ENCODE measurements at places on chromosomes 3 and 15.

DNA sequence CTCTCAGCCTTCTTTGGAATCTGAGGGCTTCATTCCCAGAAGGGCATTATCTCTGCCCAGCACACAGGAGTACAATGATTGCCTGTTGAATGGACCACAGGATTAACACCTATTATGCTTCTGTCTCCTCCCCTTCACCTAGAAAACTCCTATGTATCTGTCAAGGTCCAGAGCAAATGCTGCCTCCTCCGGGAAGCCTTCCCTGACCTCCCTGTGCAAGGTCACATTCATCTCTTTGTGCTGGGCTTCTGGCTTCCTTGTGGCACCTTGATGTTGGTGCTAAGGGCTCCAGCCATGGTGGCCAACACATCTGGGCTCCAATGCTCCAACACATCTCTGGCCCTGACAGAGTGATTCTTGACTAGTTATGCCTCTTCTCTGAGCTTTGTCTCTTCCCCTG is 49.9 kb upstream of the ATP2B2 start:
- H3K4me1 ChIP-seq, result peaks cover 36% of the 10 kb centered on the region
- peaks cover 2% of the 10 kb centered on the region for H3K27me3 ChIP-seq
- H3K27ac ChIP-seq, result no peak overlapping the region
- no peak overlapping the region for H3K4me3 ChIP-seq
- DNase-seq, result no peak
- no peaks in the 10 kb centered on the region for H3K36me3 ChIP-seq

DNA sequence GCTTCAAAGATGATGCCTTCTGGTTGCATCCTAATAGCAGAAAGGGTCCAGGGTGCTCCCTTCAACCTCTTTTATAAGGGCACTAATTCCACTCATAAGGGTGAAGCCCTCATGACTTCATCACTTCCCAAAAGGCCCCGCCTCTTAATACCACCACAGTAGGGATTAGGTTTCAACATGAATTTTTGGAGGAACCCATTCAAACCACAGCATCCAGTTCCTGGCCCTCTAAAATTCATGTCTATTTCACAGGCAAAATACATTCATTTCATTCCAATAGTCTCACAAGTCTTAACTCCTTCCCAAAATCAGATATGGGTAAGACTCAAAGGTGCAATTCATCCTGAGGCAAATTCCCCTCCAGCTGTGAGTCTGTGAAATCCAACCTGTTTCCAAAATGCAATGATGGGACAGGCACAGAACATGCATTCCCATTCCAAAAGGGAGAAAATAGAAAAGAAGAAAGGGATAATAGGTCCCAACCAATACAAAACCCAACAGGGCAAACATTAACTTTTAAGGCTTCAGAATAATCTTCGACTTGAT is 124.0 kb downstream of the ATP1B3 start:
- no peaks in the 10 kb centered on the region for H3K36me3 ChIP-seq
- DNase-seq, result no peak
- H3K27me3 ChIP-seq, result no peaks in the 10 kb centered on the region
- H3K4me1 ChIP-seq, result no peaks in the 10 kb centered on the region
- no peak overlapping the region for H3K27ac ChIP-seq

DNA sequence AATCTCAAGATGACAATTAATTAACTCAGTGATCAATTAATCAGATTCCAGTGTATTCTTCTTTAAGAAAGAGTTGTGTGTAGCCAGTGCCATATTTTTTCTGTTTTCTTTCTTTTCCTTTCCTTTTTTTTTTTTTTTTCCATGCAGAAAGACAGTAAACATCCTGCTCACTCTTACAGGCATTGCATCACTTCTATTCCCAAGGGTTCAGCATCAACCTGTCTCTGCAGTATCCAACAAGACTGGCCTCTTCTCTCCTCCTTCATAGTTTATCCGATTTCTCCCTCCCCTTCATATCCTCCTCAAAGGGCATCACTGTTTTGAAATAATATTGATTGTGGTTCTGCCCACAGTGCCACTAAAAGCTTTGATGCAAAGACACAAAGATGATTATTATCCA is 17.0 kb upstream of the SLC9A9 start:
- H3K27ac ChIP-seq, result no peak overlapping the region
- H3K4me1 ChIP-seq, result no peaks in the 10 kb centered on the region
- no peak for DNase-seq

GRCh38 chr3:195870937-195871336 is 37.4 kb downstream of the TNK2 start:
- DNase-seq, result no peak
- no peak overlapping the region for H3K4me3 ChIP-seq
- H3K27me3 ChIP-seq, result no peaks in the 10 kb centered on the region
- peak overlapping the region; percentile 51 for H3K27ac ChIP-seq
- H3K36me3 ChIP-seq, result peaks cover 15% of the 10 kb centered on the region
- peaks cover under 1% of the 10 kb centered on the region for H3K4me1 ChIP-seq
